LoVo (cell line): ENCODE measurements at places on chromosomes 7 and 10.

DNA sequence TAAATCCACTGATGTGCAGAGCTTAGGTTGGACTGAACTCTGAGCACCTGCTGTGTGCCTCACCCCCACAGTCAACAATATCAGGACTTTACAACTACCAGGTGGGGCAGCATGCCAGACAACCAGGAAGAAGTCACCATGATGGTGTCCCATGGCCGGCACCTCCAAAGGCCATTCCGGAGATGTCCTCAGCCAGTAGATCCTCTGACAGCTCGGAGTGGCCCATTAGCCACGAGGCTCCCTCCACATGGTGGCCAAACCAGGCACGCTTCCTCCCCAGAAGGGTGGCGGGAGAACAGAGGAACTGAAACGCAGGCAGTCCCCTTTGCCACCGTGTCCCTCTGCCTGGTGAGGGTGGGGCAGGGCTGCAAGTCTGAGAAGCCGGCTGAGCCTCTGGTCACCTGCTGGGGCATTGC lies 390.0 kb downstream of the TNS3 start:
- DNase-seq, result peak; percentile 76

GRCh38 chr10:43236176-43236850 lies 30.6 kb downstream of the RASGEF1A start:
- no peak for DNase-seq

DNA sequence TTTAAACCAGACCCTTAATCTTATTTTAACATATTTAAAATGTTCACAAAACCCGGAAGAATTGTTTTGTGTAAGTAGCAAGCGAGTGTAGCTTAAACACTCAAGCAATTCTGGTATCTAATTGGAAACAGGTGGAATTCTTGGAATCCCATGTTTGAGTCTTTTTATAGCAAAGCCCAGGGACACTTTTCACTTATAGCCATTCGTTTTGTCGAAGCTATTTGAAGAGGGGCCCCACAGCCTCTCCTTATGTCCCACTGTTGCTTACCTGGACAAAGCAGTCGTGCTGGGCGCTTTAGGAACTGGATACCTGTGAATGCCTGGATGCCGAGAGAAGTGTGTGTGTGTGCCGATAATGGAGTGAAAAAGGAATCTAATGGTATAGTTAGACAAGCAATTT lies 3.3 kb downstream of the CUX1 start:
- no peak for DNase-seq

DNA sequence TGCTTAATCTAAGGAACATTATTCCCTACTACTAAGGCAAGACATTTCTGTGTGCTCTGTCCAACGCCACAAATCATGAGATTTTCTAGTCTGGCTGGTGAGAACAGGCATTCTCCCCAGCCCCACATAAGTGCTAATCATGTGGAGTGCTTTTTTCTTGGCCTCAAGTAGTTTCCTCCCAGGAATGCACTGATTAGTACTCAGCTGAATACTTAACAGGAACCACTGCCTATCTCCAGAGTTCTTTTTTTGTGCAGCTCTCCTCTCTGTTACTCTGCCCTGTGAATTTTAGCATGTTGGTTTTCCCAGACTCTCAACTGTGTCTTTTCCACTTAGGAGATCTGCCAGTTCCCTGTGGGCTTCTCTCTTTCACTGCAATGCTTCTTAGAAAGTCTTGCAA lies 1098.5 kb upstream of the LRRTM3 start:
- no peak for DNase-seq

GRCh38 chr7:88169717-88170320 lies 50.0 kb downstream of the SRI start:
- peak; percentile 48 for DNase-seq

GRCh38 chr10:10498781-10499180 lies 518.9 kb upstream of the CELF2 start:
- no peak for DNase-seq

DNA sequence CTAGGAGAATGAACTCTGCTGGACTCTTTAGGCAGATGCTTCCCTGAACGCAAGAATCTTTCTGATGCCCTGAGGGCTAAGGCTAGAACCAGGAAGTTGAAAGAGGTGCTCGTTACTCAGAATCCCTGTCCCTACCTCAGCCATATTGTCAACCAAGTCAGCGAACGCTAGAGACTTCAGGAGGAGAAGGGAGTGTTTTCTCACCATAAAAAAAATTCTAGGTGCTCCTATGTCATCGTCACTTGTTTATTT lies 359.4 kb downstream of the PRPF18 start:
- DNase-seq, result no peak

GRCh38 chr10:30368065-30368718 lies 19.1 kb upstream of the MTPAP start:
- no peak for DNase-seq

DNA sequence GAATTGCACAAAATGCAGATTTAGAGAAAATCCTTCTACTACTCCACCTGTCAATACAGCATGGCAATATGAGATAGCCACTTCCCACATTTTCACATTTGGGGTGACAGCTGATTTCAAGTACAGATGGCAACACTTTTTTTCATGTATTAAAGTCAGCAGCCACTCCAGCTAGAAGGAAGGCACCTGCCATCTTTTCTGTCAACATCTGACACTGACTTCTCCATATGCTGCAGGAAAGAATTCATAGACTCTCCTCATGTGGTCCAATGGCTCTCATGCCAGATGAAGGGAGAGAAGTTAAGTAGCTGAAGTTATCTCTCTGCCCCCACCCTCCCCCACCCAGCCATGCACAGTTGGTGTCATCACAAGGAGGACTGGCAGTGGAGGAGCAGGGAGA lies 912.0 kb downstream of the SORCS1 start:
- no peak for DNase-seq

DNA sequence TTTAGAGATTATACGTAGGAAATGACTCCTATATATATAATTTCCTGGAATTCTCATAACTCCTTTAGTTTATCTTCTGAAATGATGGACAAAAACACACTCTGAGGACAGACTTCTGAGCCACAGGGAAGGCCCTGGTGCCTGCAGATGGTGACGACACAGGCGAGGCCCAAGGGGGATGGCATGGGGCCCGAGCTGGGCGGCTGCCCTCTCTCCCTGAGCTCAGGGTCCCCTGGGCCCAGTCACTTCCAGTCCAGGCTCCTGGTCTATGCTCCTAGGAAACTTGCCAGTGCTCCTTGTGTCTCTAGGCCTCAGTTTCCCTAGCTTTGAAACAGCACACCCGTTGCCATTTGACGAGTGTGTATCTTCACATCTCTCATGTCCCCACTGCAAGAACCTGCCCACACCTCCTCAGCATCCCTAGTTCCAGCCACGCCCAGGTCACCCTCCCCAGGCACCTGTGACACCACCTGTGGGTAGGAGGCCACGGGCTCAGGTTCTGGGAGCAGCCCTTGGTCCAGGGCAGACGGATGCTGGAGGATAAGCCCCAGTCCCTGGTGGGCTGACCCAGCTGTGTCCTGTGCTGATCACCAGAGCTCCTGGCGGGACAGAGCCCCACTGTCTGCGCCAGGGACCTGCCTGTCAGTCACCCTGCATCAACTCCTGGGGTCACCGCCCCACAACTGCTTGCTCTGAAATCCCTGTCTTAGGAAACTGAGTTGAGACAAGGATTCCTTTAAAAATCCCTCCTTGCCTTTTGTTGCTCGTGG lies 23.4 kb upstream of the SHH start:
- DNase-seq, result no peak

- DNase-seq, result no peak
Measured at GRCh38 chr7:1105189-1105588, 17.3 kb downstream of the GPER1 start.

- no peak for DNase-seq
Measured at GRCh38 chr7:36852017-36852416, 127.7 kb upstream of the AOAH start.

GRCh38 chr10:46096446-46096845 lies 50.4 kb upstream of the MSMB start:
- no peak for DNase-seq

- no peak for DNase-seq
Measured at GRCh38 chr10:86300931-86301830, 65.4 kb downstream of the GRID1 start.

- DNase-seq, result no peak
Measured at GRCh38 chr7:13107291-13107690, 419.9 kb downstream of the ARL4A start.

- DNase-seq, result no peak
Measured at GRCh38 chr10:78433766-78434535, 400.3 kb downstream of the RPS24 start.

- no peak for DNase-seq
Measured at GRCh38 chr7:36597090-36597773, 127.1 kb downstream of the AOAH start.

GRCh38 chr10:20473023-20473760 lies 423.9 kb downstream of the NEBL start:
- DNase-seq, result no peak

DNA sequence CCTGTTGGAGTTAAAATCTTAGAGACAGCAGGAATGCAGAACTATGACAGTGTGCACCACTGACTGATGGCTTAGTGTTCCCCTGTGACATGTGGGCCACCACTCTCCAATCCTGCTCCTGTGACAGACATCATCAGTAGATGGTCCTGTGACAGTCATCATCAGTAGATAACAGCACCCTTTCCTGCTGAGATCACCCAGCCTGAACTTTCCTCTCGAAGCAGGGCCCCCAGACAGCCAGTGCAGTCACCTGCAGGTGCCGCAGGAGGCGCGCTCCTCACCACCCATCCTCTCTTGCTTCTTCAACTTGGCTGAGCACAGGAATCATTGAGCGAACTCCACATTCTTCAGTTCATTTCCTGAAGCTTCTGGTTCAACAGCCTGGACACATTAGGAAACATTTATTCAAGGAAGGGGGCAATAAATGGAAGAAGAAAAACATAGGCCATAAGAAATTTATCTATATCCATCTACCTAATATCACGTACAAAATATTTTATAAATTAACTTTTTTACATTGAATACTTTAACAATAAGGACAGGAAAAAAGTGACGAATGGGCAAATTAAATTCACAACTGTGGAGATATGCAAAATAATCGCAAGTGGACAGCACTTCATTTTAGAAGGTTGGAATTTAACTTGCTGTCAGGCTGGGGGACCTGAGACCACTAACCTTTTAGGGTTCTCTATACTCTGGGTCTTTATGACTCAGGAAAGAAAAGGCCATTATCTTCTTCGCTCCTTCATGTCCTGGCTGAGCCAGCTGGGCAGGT lies 32.0 kb upstream of the MKI67 start:
- DNase-seq, result no peak

DNA sequence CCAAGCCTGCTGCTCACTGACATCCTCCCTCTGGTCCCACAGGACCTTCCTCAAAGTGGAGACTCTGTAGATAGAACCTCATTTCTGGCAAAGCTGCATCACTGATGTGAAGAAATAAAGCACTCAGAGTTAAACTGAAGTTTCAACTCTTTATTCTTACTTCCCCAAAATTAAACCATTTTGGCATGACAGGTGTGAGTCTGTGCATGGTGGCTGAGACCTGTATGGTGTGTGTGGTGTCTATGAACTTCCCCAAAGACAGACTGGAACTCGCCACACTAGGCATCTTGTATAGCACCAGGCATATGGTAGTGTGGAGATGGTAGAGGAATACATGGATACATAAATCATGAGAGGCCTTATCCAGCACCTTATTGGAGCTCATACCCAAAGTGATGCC lies 6.6 kb upstream of the WDFY4 start:
- DNase-seq, result no peak

GRCh38 chr10:80537086-80537735 lies 491 bp upstream of the SH2D4B start:
- no peak for DNase-seq

DNA sequence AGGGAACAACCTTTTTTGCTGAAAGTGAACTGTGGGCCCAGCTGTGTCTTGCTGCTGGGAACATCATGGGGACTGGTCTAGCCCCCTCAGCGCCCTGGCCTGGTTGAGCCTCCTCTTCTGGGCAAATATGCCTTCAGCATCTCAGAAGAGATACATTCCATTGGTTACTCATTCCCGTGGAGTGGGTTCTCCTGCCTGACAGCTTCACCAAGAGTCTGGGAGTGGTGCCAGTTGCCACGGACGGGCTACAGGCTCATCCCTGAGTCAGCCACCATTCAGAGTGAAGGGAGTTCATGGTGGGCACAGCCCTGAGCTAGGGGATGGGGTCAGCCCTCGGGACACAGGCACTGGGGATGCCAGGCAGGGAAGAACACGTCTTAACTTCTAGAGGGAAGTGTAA lies 81.9 kb downstream of the RAMP3 start:
- DNase-seq, result no peak

DNA sequence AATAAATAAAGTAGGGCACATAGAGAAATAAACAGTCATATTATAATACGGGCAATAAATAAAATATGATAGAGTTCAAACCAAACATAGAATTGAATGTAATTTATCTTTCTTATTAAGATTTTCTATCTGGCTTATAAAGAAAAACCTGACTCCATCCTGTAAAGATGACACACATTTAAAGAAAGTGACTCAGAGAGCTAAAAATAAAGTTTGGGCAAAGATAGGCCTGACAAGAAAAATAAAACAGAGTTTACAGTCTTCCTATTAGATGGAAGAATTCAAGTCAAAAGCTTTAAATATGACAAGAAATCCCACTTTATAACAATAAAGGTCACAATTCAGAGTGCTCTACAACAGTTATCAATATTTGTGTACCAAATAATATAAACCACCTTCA lies 580.6 kb downstream of the PHTF2 start:
- DNase-seq, result no peak

DNA sequence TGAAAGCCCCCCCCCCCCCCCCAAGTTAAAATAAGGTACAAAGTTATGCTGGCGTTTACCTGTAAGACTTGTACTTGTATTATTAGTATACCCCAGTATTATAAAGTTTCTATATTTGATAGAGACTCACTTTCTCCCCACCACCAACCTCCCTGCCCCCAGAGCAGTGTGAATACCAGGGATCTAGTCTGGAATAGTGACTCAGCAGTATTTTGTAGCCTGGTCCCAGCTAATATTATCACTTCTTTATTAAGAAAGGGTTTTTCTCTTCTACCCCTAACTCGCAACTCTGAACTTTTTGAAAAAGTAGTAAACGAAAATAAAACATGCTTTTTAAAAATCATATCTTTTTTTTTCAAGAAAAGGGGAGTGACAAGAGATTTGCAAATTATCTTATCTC lies 26.7 kb downstream of the GLI3 start:
- DNase-seq, result no peak

DNA sequence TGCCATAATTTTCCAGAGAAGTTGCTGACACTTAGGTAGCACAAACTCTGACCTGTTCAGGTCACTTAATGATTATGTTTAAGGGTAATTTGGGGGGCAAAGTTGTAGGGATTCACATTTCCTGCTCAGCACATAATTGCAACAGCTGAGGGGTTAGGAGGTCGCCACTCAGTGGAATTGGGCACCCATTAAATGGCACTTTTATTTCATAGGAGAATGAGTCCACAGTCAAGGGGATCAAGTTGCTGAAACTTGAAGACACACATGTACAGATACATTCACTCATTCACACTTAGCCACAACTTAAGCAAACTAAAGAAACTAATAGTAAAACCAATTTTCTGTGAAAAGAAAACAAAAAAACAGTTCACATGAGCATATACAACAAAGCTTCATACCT lies 1.5 kb downstream of the PCDH15 start:
- DNase-seq, result no peak
